ENCODE measurements at places on chromosomes 4 and X. TPM values are rescaled to one million over a fixed set of nuclear protein-coding genes. Genes with fewer than 3 reads are reported as not detected.

Gene CMC4
- total RNA-seq: 11.6 TPM

Gene MAGEA2B
- not detected for total RNA-seq

Gene RAB9B
- 0.73 TPM for total RNA-seq

Gene CTAG2
- not detected for total RNA-seq

Gene AMBN
- total RNA-seq: not detected

Gene TGIF2LX
- not detected for total RNA-seq

Gene NLRP2B
- total RNA-seq: not detected

Gene ARMCX1
- total RNA-seq: 111 TPM

Gene AIMP1
- 18.7 TPM for total RNA-seq

Gene C4orf50
- total RNA-seq: not detected

Gene SOWAHD
- total RNA-seq: 0.17 TPM

Gene PRKX
- total RNA-seq: 23.0 TPM

Gene TIMM17B
- 28.4 TPM for total RNA-seq

All from smooth muscle cell of trachea (primary cell).